ENCODE measurements at places on chromosomes 16 and 17. TPM values are rescaled to one million over a fixed set of nuclear protein-coding genes. Genes with fewer than 3 reads are reported as not detected.

Gene TMEM88
- total RNA-seq = 0.96 TPM

Gene KRT15
- total RNA-seq = 5.0 TPM

Gene ABCA5
- 3.6 TPM for total RNA-seq

Gene RASL10B
- 0.10 TPM for total RNA-seq

Gene CYBA
- total RNA-seq = 238 TPM

Gene MEOX1
- total RNA-seq = not detected

All from A549 treated with DMSO at 1 μM for 4 hours (cell line).